ENCODE measurements at places on chromosomes 7 and 10. TPM values are rescaled to one million over a fixed set of nuclear protein-coding genes. Genes with fewer than 3 reads are reported as not detected.

The EGR2 gene
- 0.28 TPM for total RNA-seq

The STOX1 gene
- 0.86 TPM for total RNA-seq

The GIMAP1 gene
- not detected for total RNA-seq

The ARHGEF5 gene
- 1.7 TPM for total RNA-seq

The NME8 gene
- total RNA-seq = not detected

The ZP3 gene
- total RNA-seq = 20.0 TPM

The GARIN1A gene
- total RNA-seq = 0.67 TPM

The SPDYE5 gene
- total RNA-seq = not detected

The EPHB6 gene
- 0.49 TPM for total RNA-seq

The RNF32 gene
- total RNA-seq = 1.4 TPM

The TRIM56 gene
- 9.9 TPM for total RNA-seq

The AZGP1 gene
- total RNA-seq = not detected

The EZH2 gene
- 22.8 TPM for total RNA-seq

The NSUN6 gene
- total RNA-seq = 4.6 TPM

The ELMO1 gene
- total RNA-seq = 2.2 TPM

The AVL9 gene
- total RNA-seq = 31.5 TPM

The PAOX gene
- total RNA-seq = 0.92 TPM

The CYP2C19 gene
- 0.02 TPM for total RNA-seq

The SLC26A5 gene
- not detected for total RNA-seq

The HYAL4 gene
- 0.08 TPM for total RNA-seq

The SMURF1 gene
- total RNA-seq = 24.1 TPM

The ANXA8L1 gene
- 85.5 TPM for total RNA-seq

The TYW1B gene
- total RNA-seq = 3.1 TPM

The RHOBTB1 gene
- 4.3 TPM for total RNA-seq

Measured in A549 treated with CpdA at 1 μM for 4 hours (cell line).